Tibial nerve (tissue), 4 donors: ENCODE measurements at places on chromosomes 11 and 22.

DNA sequence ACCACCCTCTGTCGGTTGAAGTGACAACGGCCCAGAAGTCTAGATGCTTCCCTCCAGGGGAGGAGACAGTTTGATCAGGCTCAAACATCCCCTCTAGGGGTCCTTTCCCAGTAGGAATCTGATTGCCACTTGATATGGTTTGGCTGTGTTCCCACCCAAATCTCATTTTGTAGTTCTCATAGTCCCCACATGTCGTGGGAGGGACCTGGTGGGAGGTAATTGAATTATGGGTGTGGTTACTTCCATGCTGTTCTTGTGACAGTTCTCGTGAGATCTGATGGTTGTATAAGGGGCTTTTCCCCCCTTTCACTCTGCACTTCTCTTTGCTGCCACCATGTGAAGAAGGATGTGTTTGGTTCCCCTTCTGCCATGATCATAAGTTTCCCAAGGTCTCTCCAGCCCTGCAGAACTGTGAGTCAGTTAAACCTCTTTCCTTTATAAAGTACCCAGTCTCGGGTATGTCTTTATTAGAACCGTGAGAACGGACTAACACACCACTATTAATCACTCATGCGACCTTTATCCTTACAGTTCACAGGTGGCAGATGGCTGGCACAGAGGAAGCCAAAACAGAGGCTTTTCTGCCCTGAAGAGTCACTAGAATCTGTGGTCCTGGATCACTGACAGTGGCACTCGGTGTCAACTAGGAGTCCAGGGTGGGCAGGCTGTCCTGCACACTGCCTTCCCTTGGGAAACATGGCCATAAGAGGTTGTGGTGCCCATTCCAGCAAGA lies 21.6 kb downstream of the ASPHD2 start:
- no peak overlapping the region for H3K4me3 ChIP-seq
- no peak overlapping the region for H3K27ac ChIP-seq
- no peak for DNase-seq

- no peaks in the 10 kb centered on the region for H3K27me3 ChIP-seq
- peaks cover 34% of the 10 kb centered on the region for H3K4me1 ChIP-seq
- H3K27ac ChIP-seq = no peak overlapping the region
- DNase-seq = no peak
- no peaks in the 10 kb centered on the region for H3K36me3 ChIP-seq
- no peak overlapping the region for H3K4me3 ChIP-seq
These were observed 3.4 kb downstream of the C11orf71 start for GRCh38 chr11:114396916-114397315.

DNA sequence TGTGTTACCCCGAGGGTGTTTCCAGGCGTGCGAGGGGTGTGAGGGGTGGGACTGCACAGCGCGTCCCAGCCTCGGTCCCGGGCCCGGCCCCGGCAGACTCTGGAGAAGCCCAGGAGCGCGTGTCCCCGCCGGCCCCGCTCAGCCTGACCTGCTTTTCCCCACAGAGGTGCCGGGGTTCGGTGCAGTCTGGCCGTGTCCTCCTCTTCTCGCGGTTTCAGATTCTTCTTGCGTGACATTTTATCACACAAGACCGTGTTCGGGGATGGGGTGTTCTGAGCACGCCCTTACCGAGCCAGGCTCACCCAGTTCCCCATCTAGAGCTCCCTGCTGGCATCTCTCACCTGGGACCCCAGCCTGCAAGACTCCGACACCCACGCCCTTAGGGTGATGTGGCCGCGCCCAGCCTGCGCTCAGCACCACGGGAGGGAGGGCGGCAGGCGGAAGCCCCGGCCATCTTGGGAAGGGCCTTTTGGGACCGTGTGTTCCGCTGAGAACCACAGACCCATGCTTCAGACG lies 775.6 kb downstream of the BRD1 start:
- no peaks in the 10 kb centered on the region for H3K36me3 ChIP-seq
- no peak overlapping the region for H3K27ac ChIP-seq
- no peak overlapping the region for H3K4me3 ChIP-seq

GRCh38 chr11:118530683-118531596 lies at the start of gene TMEM25:
TMEM25 (plus strand) TSS chr11:118531192; CDS start chr11:118531802, 610 bp downstream.
- peak within 1 kb of the TSS; percentile 67 for H3K27ac ChIP-seq
- peaks cover 20% of the 10 kb centered on the region for H3K36me3 ChIP-seq
- H3K4me1 ChIP-seq = peaks cover 13% of the 10 kb centered on the region

DNA sequence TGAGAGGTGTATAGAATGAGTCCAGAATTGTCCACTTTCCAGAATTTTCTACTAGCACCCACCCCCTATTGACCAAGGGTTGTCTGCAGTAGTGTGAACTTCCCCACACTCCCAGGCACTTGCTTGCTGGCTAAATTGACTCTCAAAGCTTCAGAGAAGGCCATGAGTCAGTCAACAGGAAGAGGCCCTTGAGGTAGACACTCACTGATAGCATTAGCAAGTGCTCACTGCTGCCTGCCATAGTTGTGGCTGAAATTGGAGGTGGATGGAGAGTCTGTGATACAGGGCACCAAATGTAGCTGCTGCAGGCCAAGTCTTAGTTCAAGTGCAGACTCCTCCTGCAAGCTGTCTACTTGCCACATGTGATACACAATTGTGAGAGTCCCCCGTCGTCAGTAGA lies 156.8 kb downstream of the SPON1 start:
- no peaks in the 10 kb centered on the region for H3K27me3 ChIP-seq
- H3K27ac ChIP-seq = no peak overlapping the region
- DNase-seq = no peak
- no peak overlapping the region for H3K4me3 ChIP-seq
- no peaks in the 10 kb centered on the region for H3K36me3 ChIP-seq

DNA sequence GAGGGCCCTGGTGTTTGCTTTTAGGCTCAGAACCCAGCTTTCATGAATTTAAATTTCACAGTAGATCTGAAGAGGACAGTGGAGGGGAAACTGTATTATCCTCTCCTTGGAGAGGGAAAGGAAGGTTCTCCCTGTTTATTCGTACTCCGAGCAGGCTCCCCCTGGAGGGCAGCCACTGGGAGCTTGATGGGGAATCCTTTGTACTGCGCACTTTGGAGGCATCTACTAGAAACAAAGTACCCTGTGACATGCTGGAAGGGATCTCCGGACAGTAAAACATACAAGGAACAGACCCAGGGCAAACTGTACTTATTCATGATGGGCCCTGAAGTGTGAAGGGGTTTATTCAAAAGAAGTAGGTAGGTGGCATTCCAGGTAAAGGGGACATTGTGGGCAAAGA lies 27.2 kb downstream of the NAV2 start:
- H3K27me3 ChIP-seq = no peaks in the 10 kb centered on the region
- DNase-seq = no peak
- H3K27ac ChIP-seq = peak overlapping the region; percentile 40
- no peaks in the 10 kb centered on the region for H3K36me3 ChIP-seq
- no peaks in the 10 kb centered on the region for H3K4me1 ChIP-seq

DNA sequence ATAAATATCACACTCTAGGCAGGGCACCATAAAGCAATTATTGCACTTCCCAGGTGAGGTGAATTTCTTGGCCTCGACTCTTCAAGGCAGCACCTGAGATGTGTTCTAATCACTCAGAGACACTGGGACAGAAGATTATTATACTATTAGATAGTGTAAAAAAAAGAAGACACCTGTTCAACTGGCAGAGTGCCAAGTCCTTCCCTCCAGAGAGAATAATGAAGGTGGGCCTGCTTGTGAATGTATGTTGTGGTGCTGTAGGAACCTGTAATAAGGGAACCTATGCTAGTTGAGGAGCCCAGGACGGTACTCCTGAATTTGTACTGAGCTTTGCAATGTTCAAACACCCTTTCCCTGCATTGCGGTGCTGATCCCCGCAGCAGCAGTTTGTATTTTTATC lies 107.5 kb downstream of the NXPE2 start:
- no peaks in the 10 kb centered on the region for H3K36me3 ChIP-seq
- H3K4me1 ChIP-seq = no peaks in the 10 kb centered on the region

DNA sequence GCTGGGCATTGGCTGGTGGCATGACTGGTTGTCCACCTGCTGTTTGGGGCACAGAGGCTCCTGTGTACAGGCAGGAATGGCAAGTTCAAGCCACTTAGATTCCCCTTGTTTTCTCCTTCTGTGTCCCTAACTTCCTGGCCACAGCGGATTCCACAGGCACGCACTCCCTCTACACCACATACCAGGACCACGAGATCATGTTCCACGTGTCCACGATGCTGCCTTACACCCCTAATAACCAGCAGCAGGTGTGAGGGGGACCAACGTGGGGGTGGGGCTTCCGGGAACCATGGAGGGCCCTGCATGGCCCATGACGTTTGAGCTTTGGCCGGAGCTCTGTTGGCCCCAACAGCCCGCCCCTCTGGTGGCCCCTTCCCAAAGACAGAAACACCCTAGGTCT lies 7.8 kb downstream of the SIPA1 start:
- H3K27me3 ChIP-seq = no peaks in the 10 kb centered on the region
- H3K36me3 ChIP-seq = peaks cover 98% of the 10 kb centered on the region
- H3K4me1 ChIP-seq = peaks cover 64% of the 10 kb centered on the region

DNA sequence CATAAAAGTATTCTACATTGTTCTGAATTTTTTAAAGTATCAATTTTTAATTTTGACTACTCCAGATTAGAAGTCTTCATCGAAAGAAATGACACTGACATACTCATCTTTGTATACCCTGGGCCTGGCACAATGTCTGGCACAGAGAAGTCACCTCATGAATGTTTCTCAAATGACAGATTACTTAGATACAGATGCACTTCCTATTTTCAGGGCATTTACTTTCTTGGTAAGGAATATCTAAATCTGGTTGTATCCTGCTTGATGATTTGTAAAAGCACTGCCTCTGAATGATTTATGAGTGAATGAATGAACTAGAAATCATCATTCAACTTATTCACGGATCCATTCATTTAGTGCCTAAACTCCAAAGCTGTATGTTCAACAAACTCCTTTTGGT lies 1784.7 kb downstream of the LRRC4C start:
- no peaks in the 10 kb centered on the region for H3K36me3 ChIP-seq
- no peak overlapping the region for H3K27ac ChIP-seq
- DNase-seq = no peak

DNA sequence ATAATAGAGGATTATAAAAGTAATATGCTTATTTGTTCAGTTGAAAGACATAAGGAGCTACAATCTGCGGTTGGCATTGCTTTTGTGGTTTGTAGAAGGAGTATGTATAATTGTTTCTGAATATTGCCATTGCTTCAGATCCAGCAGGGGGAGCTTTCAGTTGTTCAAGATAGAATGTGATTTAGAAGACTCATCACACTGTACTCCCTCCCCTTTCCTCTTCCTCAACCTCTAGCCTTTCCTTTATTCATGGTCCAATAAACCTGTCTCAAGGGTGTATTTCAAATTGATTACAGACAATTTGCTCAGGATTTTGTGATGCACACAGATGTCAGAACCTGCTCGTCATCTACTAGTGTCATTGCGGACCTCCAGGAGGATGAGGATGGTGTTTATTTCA lies 9.8 kb downstream of the PRMT3 start:
- no peak for DNase-seq
- H3K36me3 ChIP-seq = no peaks in the 10 kb centered on the region
- H3K27me3 ChIP-seq = no peaks in the 10 kb centered on the region
- H3K4me3 ChIP-seq = no peak overlapping the region
- H3K4me1 ChIP-seq = no peaks in the 10 kb centered on the region

- no peaks in the 10 kb centered on the region for H3K36me3 ChIP-seq
- no peak for DNase-seq
- H3K27me3 ChIP-seq = no peaks in the 10 kb centered on the region
- H3K27ac ChIP-seq = no peak overlapping the region
- no peak overlapping the region for H3K4me3 ChIP-seq
These were observed 87.3 kb upstream of the FGF3 start for GRCh38 chr11:69906453-69906907.

- H3K27me3 ChIP-seq = peaks cover 7% of the 10 kb centered on the region
- H3K36me3 ChIP-seq = no peaks in the 10 kb centered on the region
- DNase-seq = no peak
- peaks cover 8% of the 10 kb centered on the region for H3K4me1 ChIP-seq
These were observed 8.2 kb downstream of the PHF21B start for GRCh38 chr22:45001653-45002052.

DNA sequence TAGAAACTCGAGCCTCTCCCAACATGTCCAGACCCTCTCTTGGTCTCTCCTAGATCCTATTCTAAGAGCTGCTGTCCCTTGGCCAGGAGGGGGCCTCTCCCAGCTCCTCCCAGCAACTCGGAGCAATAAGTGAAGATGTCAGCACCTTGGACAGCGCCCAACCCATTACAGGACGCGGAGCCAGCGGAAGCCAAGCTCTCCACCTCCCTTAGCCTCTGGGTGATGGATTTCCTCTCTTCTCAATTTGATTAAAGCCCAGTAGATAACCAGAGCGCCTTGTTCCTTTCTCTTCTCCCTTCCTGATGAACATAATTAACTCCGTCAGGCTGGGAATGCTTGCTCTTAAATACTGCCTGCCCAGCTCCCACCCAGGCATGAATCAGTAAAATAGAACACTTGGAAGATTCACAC lies 26.2 kb upstream of the TPBGL start:
- no peak overlapping the region for H3K4me3 ChIP-seq
- H3K36me3 ChIP-seq = no peaks in the 10 kb centered on the region
- H3K4me1 ChIP-seq = no peaks in the 10 kb centered on the region
- DNase-seq = peak; percentile 84

DNA sequence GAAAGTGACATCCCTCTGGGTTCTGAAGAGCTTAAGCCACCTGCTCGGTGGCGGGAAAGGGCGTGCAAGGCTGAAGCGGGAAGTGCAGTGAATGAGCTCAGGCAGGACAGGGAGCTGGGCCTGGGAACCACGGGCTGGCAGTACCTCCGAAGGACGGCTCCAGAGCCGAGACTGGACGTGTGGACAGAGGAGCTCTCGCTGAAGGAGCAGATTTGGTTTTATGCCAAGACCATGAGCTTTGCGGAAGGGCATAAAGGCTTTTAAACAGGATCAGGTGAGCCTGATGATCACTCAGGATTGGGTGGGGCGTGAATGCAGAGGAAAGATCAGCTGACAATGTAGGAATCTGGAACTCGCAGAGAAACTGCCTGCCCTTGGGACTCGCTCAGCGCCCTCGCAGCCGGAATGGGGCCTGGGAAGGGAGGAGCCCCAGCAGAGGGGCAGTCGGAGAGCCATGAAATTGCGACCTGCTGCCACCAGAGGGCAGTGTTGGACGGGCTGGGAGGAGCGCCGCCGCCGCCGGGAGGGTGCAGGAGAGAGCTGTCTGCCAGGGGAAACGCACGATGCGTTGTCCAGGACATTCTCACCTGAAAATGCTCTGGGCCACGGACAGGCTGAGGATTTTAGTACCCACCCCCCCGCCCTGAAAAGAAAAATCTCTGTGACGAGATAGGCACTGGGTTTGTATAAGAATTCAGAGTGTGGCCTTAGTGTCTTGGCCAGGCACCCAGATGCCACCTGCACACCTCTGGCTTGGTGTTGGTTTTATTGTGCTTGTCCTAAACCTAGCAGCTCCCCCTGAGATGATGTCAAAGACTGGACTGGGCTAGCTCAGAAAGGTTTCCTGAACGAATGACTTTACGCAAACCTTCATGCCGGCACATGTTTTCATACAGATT lies 324.4 kb downstream of the NTM start:
- H3K4me3 ChIP-seq = no peak overlapping the region
- peak; percentile 50 for DNase-seq
- no peak overlapping the region for H3K27ac ChIP-seq
- H3K36me3 ChIP-seq = no peaks in the 10 kb centered on the region
- H3K27me3 ChIP-seq = peaks cover 16% of the 10 kb centered on the region

GRCh38 chr22:22061085-22062077 lies 78.8 kb upstream of the TOP3B start:
- no peaks in the 10 kb centered on the region for H3K36me3 ChIP-seq
- peaks cover 23% of the 10 kb centered on the region for H3K4me1 ChIP-seq
- H3K4me3 ChIP-seq = no peak overlapping the region
- no peak for DNase-seq
- no peaks in the 10 kb centered on the region for H3K27me3 ChIP-seq
- H3K27ac ChIP-seq = no peak overlapping the region
